ENCODE measurements at places on chromosomes 1 and 21.
A peak's percentile ranks its signal among the peaks of the same experiment; 100 is the strongest.

DNA sequence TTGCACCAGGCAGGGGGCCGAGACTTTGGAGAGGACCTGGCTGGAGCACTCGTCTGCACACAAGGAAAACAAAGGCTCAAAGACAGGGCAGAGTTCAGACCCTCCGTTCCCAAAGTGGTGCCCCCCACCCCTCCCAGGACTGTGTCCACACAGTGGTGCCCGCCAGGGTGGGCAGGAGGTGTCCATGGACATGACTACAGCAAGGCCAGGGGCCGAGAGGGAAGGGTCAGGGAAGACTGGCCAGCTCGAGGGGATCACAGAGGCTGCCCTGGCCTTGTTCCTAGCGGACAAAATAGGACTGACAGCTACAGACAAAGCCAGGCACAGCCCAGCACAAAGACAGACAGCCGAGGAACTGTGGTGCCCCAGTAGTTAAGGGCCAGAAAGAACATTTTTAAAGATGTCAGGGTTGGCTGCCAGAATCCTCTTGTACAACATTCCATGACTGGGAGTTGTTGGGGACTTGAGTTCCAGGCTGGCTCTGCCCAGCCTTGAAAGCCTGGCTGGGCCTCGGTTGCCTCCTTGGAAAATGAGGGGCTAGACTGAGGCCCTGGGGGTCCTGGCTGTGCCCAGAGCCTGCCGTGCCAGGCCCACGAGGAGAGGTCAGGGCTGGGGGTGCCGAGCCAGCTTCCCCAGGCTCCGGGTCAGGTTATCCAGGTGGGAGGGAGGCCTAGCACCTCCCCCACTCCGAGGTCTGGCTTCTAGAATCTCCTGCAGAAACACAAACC is 63.7 kb downstream of the SLX9 start:
- peak; percentile 1 for DNase-seq

GRCh38 chr1:212231372-212231771 is 53.8 kb upstream of the PPP2R5A start:
- DNase-seq = no peak

- DNase-seq = no peak
These were observed 15.2 kb upstream of the HMCN1 start for GRCh38 chr1:185719021-185719420.

- DNase-seq = no peak
These were observed 18.6 kb downstream of the TMEM201 start for GRCh38 chr1:9607352-9607751.

- peak; percentile 42 for DNase-seq
These were observed 43.5 kb upstream of the DNAJC6 start for GRCh38 chr1:65265651-65266351.

DNA sequence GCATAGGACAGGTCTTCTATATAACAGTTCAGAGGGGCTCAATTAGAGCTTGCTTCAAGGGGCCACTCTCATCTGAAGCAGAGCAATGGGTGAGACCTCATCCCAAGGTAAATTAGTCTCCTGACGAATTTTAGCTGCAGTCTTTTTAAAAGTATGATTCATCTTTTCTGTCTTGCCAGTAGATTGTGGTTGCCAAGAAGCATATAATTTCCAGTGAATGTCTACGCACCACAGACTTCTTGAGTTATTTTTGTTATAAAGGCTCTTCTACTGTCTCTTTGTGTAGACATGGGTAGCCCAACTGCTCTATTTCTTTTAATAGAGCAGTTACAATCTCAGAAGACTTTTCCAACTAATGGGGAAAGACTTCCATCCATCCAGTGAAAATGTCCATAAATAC is 108.9 kb upstream of the FMN2 start:
- no peak for DNase-seq

DNA sequence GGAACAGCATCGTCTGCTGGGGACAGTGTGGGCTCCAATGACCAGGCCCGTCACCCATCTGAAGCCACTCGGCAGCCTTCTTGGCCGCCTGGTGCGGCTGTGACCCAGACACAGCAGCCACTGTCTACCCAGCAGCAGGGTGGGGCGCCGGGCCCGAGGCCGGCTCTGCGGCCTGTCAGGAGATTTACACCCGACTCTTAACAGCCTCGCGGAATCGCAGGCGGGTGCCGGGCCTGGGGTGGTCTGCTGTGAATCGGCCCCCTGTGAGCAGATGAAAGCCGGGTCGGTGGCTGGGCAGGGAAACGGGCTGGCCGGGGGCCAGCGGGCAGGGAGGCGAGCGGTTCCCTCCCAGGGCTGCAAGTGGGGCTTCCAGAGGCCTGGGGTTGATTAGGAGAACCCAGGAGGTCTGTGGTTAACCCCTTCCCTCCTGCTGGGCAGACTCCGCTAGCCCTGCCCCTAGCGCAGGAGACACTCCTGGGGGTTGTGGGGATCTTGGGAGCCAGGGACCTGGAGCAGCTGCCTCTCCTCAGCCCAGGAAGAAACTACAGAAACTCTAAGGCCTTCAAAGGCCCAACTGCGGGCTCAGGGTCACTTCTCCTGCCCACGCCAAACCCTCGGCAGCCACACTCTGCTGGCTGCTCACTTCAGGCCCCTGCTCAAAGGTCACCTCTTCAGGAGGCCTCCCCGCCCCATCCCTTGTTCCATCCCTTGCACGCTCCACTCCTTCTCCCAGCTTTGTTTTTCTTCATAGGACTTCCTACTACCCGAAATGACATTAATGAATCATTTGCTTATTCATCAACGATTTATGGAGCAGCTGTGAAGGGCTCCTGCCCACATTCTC is 15.6 kb downstream of the RUNX3 start:
- no peak for DNase-seq

- no peak for DNase-seq
These were observed 19.0 kb upstream of the POGZ start for GRCh38 chr1:151478140-151478812.

- DNase-seq = no peak
These were observed 1.2 kb downstream of the RSRP1 start for GRCh38 chr1:25245809-25246599.

- DNase-seq = no peak
These were observed 8.6 kb downstream of the CHODL start for GRCh38 chr21:18253221-18253620.

GRCh38 chr21:15054089-15054488 is 10.7 kb downstream of the NRIP1 start:
- no peak for DNase-seq

DNA sequence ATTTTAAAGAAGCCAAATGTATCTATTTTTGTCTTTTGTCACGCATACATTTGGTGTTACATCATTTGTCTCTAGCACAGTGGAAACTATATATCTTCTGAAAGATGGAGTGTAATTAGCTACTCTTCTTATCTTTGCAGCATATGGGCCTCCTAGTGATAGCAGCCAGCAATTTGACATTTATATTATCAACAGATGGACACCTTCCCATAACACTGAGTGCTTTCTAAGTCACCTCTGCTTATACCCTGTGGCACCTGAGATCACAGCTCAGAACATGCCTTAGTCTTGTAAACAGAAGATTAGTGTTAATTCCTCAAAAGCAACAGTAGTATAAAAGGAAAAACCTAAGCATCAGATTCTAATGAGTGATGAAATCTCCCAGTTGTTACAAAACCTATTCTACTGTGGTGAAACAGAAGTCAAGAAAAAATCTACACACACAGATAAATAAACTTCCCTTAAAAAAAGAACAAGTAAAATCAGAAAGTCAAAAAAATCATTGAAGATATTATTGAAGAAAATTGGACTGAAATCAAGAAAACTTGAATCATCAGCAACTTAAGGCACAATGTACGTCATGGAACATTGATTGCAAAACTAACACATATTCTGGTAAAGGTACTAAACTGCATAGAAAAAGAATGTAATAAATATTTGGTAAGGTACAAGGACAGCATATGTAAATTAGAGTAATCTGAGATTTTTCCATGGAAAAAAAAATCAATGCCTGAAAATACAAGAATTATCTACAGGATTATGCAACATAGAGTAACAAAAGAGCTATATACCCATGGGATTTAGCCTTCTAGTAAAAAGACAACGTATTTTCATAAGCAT is 61.7 kb downstream of the KCNT2 start:
- DNase-seq = no peak

- peak; percentile 39 for DNase-seq
These were observed 25.1 kb downstream of the NENF start for GRCh38 chr1:212457740-212458338.

DNA sequence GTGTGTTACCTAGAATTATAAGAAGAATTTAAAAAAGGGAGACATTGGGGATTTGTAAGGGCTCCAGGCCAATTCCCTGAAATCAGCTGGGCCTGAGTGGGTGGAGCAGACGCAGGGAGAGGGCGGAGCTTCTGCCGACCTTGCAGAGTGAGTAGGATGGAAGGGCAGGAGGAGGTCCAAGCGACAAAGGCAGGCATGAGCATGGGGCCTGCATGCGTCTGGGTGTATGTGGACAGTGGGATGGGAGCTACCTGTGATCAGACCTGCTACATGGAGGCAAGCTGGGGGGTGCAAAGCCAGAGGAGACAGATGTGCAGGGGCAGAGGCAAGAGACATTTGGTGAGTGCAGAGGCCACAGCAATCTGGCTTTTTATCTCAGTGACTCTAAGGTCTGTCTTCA is 105.3 kb upstream of the OLIG2 start:
- no peak for DNase-seq

- DNase-seq = peak; percentile 46
These were observed 11.5 kb upstream of the COL16A1 start for GRCh38 chr1:31715087-31715872.

DNA sequence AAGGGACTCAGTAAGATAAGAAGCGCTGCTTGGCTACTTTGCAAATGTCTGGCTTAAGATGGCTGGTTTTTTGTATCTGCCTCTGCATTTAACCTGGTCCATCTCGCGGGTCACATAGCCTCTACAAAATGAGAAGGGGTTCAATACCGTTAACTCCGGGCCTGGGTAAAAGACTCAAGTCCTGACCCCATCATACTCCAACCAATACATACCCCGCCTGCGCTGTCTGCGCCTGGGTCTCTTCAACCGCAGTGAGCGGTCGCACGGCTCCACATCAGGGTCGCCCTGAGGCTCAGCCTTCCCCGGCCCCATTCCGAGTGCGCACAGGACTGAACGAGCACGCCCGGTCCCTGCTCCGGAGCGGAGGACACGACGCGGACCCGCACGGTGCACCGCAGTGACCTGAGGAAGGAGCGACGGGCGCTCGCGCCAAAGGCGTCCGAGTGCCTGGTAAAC is 558 bp upstream of the PGD start:
- DNase-seq = no peak

DNA sequence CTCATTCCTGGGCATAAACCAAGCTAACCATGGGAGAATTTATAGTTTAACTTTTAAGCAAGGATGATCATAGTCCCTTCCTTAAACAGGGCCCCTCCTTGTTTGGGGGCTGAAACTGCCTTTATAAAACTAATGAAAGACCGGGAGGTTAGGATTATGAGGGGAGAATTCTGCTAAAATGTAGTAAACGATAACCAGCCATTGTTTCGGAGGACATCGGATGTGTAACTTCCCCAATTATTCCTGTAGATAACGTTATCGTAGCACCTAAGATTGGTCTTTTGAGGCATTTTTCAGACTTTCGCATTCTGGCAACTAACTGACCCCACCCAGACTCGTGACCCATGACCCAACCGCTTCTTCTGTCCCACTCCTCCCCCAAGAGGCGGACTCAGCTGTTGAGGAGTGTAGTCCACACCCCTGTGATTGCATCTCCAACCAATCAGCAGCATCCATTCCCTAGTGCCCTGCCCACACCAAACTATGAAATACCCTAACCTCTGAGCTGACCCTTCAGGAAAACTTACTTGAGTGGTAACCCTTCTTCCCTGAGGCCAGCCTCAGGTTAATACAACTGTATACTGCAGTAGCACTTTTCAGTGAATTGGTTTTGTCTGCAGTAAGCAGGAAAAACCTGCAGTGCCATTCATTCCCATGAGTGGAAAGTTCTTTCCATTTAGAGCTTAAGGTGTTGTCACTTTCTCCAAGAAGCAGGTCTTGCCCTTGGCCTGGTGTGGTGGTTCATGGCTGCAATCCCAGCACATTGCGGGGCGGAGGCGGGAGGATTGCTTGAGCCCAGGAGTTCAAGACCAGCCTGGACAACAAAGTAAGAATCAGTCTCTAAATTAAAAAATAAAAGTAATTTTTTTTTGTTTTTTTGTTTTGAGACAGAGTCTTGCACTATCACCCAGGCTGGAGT is 823 bp upstream of the SYF2 start:
- peak; percentile 55 for DNase-seq

DNA sequence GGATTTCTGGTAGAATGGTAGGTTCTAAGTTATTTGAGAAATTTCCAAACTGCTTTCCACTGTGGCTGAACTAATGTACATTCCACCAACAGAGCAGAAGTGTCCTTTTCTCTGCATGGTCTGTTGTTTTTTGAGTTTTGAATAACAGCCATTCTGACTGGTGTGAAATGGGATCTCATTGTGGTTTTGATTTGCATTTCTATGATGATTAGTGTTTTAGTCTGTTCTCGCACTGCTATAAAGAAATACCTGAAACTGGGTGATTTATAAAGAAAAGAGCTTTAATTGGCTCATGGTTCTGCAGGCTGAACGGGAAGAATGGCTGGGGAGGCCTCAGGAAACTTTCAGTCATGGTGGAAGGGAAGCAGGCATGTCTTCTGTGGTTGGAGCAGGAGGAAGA is 80.3 kb downstream of the SDCCAG8 start:
- DNase-seq = no peak

GRCh38 chr1:116107371-116107770 is 3.8 kb upstream of the MAB21L3 start:
- no peak for DNase-seq

- no peak for DNase-seq
These were observed 524.2 kb downstream of the KIF26B start for GRCh38 chr1:245678860-245679411.

DNA sequence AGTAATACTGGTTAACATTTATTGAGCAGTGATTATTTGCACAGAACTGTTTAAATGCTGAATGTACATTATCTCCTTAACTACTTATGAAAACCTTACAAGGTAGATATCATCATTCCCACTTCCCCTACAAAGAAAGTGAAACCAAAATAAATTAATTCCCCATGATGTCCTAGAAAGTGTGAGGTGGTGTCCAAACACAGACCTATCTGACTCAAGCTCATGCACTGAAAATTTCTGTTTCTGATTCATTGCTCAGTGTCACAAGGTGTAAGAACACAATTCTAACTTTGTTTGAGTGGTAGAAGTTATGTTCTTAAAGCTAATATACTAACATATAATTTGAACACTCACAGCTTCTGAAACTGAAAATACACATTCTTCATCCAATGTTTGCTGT is 178.7 kb downstream of the MRPL39 start:
- no peak for DNase-seq

DNA sequence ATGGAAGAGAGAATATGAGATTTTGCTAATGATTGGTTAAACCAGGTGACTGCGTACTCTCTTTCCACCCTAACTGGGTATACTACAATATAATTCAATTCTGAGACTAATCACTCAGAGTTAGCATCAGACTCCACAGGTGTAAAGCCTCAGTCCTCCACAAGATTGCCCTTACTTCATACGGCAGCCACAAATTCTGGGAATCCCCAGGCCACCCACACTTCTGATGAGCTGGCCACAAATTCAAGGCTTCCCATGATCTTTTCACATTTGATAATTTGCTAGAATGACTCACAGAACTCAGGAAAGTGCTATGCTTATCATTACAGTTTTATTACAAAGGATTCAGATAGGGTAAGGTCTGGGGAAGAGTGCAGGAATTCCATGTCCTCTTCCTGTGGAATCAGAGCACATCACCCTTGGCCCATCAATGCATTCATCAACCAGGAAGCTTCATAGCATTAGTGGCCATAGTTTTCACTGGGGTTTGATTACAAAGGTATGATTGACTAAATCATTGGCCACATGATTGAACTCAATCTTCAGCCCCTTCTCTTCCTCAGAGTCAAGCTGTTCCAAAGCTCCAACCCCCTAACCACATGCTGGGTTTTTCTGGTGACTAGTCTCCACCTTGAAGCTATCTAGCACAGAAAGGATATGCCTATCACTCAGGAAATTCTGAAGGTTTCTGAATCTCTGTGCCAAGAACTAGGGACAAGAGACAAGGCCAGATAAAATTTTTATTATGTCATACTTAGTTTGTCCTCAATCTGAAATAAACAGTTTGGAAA is 131.7 kb downstream of the HHIPL2 start:
- no peak for DNase-seq
